ENCODE measurements at places on chromosomes 4 and X. TPM values are rescaled to one million over a fixed set of nuclear protein-coding genes. Genes with fewer than 3 reads are reported as not detected.

PDE5A gene
- 0.36 TPM for total RNA-seq

ATOH1 gene
- not detected for total RNA-seq

RRAGB gene
- 14.8 TPM for total RNA-seq

NUDT10 gene
- total RNA-seq, result 0.82 TPM

AREG gene
- 31.2 TPM for total RNA-seq

GC gene
- total RNA-seq, result not detected

RTL5 gene
- total RNA-seq, result 2.3 TPM

SLC25A43 gene
- 30.4 TPM for total RNA-seq

GUF1 gene
- total RNA-seq, result 8.3 TPM

ODAM gene
- not detected for total RNA-seq

TMEM128 gene
- 11.1 TPM for total RNA-seq

CLIC2 gene
- 0.10 TPM for total RNA-seq

STK32B gene
- 14.9 TPM for total RNA-seq

INPP4B gene
- 4.8 TPM for total RNA-seq

QDPR gene
- 52.5 TPM for total RNA-seq

OPRPN gene
- not detected for total RNA-seq

TMEM47 gene
- 1.2 TPM for total RNA-seq

NR3C2 gene
- total RNA-seq, result not detected

TSPAN7 gene
- 2.8 TPM for total RNA-seq

LINC00632 gene
- total RNA-seq, result 1.9 TPM

FAAH2 gene
- 0.13 TPM for total RNA-seq

RASSF6 gene
- total RNA-seq, result 0.72 TPM

POU4F2 gene
- not detected for total RNA-seq

TECRL gene
- not detected for total RNA-seq

WWC2 gene
- total RNA-seq, result 13.4 TPM

UGT2B15 gene
- 0.08 TPM for total RNA-seq

NRK gene
- not detected for total RNA-seq

EDA2R gene
- 12.4 TPM for total RNA-seq

TCEAL7 gene
- total RNA-seq, result not detected

CSAG1 gene
- total RNA-seq, result not detected

CLDN22 gene
- not detected for total RNA-seq

RIPPLY1 gene
- not detected for total RNA-seq

ALB gene
- total RNA-seq, result not detected

P2RY4 gene
- total RNA-seq, result not detected

S100G gene
- not detected for total RNA-seq

ANKRD37 gene
- total RNA-seq, result 3.0 TPM

MTNR1A gene
- total RNA-seq, result 1.2 TPM

FGF2 gene
- total RNA-seq, result 57.2 TPM
